A549 treated with Hydrocortisone at 1 μM for 4 hours (cell line): ENCODE measurements at places on chromosomes 12 and 14. TPM values are rescaled to one million over a fixed set of nuclear protein-coding genes. Genes with fewer than 3 reads are reported as not detected.

The ANKRD33 gene
- 0.03 to 0.15 TPM in 2 of 5 replicates, not detected in the others for total RNA-seq

The KRT80 gene
- total RNA-seq = 39.0 to 49.0 TPM (median 41.2 TPM) in 5 replicates

The SFSWAP gene
- total RNA-seq = 23.3 to 31.0 TPM (median 28.6 TPM) in 5 replicates

The OAS2 gene
- 0.11 to 0.22 TPM (median 0.15 TPM) in 5 replicates for total RNA-seq

The HNF1A gene
- total RNA-seq = 4.0 to 4.6 TPM (median 4.4 TPM) in 5 replicates

The POTEG gene
- not detected in 5 replicates for total RNA-seq

The FOXM1 gene
- total RNA-seq = 84.5 to 96.5 TPM (median 91.4 TPM) in 5 replicates

The TOMM20L gene
- total RNA-seq = 0.20 TPM in 1 of 5 replicates, not detected in the others

The ERBB3 gene
- 0.78 to 1.5 TPM (median 1.1 TPM) in 5 replicates for total RNA-seq

The LRRC43 gene
- 0.09 to 0.52 TPM (median 0.13 TPM) in 4 of 5 replicates, not detected in the other for total RNA-seq

The GOLGA3 gene
- 19.4 to 30.2 TPM (median 21.1 TPM) in 5 replicates for total RNA-seq

The CLEC6A gene
- not detected in 5 replicates for total RNA-seq

The FGF23 gene
- not detected in 5 replicates for total RNA-seq

The OSGEP gene
- total RNA-seq = 24.7 to 28.8 TPM (median 25.7 TPM) in 5 replicates

The ARHGAP9 gene
- total RNA-seq = 0.17 to 0.62 TPM (median 0.38 TPM) in 5 replicates

The CLBA1 gene
- total RNA-seq = 14.5 to 17.8 TPM (median 17.0 TPM) in 5 replicates

The ALX1 gene
- total RNA-seq = 4.0 to 5.0 TPM (median 4.4 TPM) in 5 replicates

The TMEM117 gene
- 1.2 to 2.2 TPM (median 1.7 TPM) in 5 replicates for total RNA-seq
